ENCODE measurements at places on chromosomes 16 and 17.

DNA sequence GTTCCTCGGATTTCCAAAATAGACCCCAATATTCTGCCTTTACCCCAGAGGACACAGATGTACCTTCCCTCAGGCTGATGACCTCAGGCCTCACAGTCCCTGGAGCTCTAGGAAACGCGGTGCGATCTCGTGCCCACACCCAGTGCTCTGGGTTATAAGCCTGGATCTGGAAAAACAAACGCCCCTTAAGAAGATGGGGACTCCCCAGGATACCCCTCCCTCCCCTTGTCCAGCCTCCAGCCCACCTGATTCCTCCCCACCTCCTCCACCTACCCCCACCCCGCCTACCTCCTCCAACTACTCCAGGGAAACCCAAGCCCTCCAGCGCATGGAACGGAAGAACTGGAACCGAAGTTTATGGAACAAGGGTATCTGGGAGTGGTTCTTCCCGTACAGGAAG lies 19.1 kb downstream of the PRR11 start:
- DNase-seq, result no peak

GRCh38 chr17:76253841-76254240 lies 11.3 kb upstream of the UBALD2 start:
- no peak for DNase-seq

GRCh38 chr16:48300391-48300856 lies 53.1 kb upstream of the ABCC11 start:
- no peak for DNase-seq

DNA sequence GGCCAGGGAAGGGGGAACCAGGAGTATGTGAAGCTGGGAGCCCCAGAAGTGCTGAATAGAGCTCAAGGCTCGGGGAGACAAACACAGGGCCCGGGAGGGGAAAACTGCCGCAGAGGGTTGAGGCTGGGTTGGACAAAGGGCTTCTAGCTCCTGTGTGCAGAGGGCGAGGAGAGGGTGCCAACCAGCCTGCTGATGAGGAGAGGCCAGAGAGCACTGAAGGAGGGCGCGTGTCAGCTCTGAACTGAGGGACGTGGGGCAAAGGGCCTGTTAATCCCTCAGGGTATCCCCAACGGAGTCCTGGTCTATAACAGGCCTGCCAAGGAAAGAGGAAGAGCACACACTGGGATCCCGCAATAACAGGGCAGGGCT lies 151.3 kb downstream of the C16orf78 start:
- no peak for DNase-seq

DNA sequence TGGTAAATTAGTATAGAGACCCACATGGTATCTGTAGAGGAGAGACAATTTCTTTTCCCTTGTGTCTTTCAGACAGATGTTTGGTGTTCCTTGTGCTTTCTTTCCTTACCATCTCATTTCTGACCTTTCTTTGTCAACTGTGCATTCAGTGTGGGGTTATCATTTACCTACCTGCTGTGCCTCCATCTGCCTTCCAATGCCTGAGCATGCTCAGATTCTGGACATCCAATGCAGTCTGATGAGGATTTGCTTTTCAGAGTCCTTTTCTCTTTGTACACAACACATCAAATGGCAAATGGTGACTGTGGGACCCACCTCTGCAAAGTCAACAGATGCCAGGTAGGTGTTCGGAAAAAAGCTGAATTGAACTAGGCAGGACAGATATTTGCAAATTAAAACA lies 364.8 kb downstream of the CA10 start:
- DNase-seq, result no peak

GRCh38 chr16:65254144-65254543 lies 132.3 kb upstream of the CDH11 start:
- DNase-seq, result no peak

GRCh38 chr17:3665834-3666233 lies 2.5 kb downstream of the TAX1BP3 start:
- DNase-seq, result no peak

DNA sequence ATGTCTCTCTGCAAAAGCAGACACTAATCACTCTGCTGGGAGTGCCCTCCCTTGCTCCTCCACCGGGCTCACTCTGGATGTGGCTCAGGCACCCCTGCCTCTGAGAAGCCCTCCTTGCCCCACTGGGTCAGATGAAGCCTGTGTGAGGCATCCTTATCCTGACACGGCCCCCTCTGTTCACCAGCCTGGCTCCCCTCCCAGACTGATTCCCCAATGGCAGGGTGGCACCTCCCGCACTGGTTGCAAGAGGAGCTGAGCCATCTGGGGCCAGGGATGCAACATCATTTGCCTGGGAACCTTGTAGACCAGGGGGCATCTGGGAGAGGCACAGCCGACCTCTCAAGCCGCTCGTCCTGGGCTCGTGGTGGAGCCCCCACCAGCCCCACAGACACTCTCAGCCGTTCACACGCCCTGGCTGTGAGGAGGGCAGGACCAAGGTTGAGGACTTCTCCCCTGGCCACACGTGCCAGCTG lies 6.7 kb downstream of the SMTNL2 start:
- DNase-seq, result no peak

GRCh38 chr16:70594569-70594968 lies 51.8 kb upstream of the IL34 start:
- peak; percentile 71 for DNase-seq

All from RPMI8226 (cell line).